ENCODE measurements at places on chromosomes 16 and 17.
A peak's percentile ranks its signal among the peaks of the same experiment; 100 is the strongest.

- peak; percentile 69 for DNase-seq
Measured at GRCh38 chr16:85306071-85306792, 194.0 kb upstream of the CIBAR2 start.

DNA sequence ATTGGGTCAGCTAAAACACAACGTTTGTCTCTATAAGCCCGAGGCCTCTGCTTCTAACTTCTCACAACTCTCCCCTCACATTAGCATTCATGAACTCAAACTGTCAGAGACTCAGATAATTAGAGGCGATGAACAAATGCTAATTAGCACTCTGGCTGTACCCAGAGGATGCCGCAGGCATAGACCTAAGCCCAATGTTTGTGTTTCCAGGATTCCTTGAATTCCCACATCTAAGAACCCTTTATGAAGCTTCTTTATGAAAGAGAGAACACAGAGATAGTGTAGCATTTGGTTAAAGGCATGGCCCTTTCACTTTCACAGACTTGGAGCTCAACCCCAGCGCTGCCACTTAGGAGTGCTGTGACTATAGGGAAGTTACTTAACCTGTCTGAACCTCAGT lies 512.2 kb downstream of the GRIN2A start:
- DNase-seq: no peak

- no peak for DNase-seq
Measured at GRCh38 chr16:55042556-55043432, 112.1 kb downstream of the IRX5 start.

- DNase-seq: no peak
Measured at GRCh38 chr17:34894964-34895363, 66.3 kb downstream of the CCT6B start.

GRCh38 chr16:48197294-48197693 lies 41.5 kb upstream of the ABCC12 start:
- no peak for DNase-seq

GRCh38 chr17:7260651-7261378 lies 1.5 kb downstream of the CLDN7 start:
- peak; percentile 47 for DNase-seq

DNA sequence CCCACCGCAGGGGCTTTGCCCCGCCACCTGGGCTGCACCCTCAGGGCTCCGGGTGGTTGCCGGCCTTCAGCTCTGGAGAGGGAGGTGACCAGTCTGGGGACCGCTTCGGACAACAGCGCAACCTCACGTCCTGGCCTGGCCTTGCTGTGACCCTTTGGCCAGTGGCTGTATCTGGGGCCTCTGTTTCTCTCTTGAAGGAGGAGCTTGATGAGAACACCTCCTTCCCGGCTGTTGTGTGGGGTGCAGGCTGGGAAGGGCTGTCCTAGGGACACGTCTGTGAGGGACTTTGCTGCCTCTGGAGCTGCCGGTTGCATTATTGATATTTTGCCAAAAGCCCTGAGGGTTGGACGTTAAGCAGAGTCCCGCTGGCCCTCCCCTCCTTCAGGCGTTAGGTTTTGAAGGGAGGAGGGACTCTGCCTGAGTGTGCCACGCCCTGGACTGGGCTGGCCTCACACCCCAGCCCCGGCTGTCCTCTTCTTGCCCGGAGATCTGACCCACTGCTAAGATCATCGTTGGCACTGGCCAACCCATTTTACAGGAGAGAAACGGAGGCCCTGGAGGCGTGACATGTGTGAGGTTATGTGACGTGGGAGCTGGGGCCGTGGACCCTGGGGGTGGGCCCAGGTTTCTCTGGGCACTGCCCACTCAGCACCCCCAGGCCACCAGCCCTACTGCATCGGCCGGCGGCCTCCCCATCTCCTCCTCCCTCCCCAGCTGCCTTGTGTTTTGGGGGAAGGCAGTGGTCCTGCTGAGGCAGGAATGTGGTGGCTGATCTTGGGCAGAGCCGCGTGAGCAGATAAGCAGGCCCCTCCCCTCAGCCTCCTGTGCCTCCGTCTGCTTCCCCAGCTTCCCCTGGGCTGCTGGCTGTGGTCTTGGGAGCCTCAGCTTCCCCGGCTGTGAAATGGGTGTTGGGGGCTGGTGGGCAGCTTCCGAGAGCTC lies 8.5 kb downstream of the ZFPM1 start:
- DNase-seq: no peak

DNA sequence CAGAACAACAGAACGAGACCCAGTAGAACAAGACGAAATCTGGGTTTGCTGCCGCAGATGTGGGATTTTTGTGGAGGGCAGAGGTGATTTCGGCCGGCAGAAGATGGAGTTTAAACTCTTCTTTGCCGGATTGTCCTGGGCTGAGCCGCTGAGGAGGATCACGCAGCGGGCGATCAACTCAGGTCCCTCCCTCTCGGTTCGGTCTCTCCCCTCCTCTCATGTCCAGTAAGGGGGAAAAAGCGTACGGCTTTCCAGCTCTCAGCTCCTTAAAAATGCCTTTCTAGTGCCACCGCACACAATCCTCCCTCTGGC lies 2.5 kb downstream of the PHF12 start:
- peak; percentile 71 for DNase-seq

DNA sequence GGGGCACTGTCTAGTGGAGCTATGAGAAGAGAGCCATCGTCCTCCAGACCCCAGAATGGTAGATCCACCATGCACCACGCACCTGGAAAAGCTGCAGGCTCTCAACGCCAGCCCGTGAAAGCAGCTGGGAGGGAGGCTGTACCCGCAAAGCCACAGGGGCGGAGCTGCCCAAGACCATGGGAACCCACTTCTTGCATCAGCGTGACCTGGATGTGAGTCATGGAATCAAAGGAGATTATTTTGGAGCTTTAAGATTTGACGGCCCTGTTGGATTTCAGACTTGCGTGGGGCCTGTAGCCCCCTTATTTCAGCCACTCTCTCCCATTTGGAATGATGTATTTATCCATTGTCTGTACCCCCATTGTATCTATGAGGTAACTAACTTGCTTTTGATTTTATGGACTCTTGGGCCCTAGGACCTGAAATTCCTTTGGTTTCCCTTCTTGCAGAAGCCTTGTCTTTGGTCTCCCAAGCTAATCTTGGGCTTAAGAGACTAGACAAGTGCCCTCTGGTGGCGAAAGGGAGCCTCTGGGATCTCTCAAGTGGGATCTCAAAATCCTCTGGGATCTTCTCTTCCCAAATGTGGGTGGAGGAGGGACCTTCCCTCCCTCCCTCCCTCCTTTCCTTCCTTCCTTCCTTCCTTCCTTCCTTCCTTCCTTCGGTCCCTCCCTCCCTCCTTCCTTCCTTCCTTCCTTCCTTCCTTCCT lies 58.2 kb upstream of the HAPSTR1 start:
- peak; percentile 88 for DNase-seq

DNA sequence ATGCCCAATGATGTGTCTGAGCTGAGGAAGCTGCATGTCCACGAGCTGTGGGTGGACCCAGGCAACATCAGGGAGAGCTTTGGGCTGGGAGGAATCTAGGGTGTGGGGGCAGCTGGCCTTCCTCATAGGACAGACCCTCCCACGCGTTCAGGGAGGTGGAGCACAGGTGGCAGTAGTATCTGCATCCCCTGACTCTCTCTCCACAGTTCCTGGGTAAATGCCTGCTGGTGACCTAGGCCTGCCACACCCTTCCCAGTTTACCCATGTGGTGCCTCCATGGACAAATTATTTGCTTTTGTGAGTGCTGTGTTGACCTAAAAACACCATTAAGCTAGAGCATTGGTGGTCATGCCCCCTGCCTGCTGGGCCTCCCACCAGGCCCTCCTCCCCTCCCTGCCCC lies 3.2 kb downstream of the HBM start:
- no peak for DNase-seq

DNA sequence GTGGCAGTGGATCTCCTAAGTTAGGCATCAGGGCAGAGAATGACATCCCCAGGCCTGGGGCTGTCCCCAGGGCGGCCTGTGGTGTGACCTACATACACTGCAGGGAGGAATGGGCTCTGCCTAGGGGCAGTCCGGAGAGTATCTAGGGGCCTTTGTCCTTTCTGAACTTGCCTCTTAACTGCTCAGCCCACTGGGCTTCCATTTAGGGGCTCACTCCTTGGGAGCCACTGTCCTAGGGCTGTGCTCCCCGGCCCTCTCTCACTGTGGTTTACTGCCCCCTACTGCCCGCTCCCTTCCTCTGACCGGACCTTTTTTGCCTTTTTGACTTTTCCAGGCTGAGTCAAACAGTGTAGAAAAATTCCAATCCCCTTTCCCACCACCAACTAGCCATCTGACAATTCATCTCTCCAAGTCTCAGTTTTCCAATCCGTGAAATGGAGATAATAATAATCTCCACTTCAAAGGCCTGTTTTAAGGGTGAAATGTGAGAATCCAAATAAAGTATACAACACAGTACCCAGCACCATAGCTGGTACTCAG lies 66.8 kb downstream of the DNAH3 start:
- DNase-seq: peak; percentile 77

GRCh38 chr17:10072556-10073425 lies 125.6 kb downstream of the GAS7 start:
- DNase-seq: no peak

DNA sequence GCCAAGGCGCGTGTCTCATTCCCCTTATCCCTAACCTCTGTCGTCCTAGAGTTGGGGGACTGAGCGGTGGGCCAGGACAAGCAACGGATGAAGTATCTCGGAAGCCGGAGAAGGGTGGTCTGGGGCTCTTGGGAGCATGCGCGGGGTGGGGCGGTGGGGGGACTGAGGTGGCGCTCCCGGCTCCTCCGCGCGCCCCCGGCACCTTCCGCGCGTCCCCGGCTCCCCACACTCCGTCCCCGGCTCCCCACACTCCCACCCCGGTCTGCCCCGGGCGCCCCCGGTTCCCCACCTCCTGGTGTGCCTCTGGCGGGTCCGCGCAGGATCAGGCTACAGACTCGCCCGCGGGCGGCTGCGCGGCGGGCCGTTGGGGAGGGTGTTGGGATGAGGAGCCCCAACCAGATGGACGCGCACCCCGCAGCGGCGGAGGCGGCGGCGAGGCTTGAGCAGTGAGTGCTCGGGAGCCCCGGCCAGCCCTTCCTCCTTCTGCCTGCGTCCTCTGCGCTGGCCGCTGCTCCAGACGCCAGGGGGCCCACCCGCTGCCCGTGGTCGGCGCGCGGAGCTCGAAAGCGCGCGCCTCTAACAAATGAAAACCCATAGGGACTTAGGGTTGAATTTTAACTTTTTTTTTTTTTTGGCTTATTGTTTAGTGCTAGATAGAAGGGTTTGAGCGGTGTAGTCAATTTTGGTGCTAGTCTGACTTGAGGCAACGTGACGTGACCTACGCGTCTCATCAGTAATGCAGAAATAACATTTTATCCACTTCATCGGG lies 5.6 kb upstream of the CRYM start:
- DNase-seq: peak; percentile 58

DNA sequence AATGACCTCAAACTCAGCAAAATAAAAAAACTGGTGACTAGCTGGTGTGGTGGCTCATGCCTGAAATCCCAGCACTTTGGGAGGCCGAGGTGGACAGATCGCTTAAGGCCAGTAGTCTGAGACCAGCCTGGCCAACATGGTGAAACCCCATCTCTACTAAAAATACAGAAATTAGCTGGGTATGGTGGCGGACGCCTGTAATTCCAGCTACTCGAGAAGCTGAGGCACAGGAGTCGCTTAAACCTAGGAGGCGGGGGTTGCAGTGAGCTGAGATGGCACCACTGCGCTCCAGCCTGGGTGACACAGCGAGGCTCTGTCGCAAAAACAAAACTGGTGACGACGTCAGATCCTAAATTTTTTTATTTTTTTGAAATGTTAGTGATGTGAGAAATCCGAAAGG lies 82.6 kb upstream of the TOB1 start:
- no peak for DNase-seq

DNA sequence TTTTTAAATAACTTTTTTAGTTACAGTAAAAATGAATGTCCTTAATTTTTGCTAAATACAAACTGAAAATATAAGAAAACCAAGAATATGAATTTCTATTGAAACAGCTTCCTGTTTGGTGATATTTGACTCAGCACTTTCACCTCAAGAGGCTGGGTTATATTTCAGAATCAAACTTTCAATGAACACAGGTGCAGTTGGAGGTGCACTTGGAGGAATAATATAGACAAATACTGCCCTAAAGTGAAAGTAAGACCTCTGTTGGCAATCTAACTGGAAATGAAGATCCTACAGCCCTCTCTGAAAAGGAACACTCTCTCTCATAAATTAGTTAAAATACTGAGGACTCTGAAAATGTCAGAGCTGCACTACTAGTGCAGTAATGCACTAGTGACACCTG lies 106.2 kb downstream of the BRIP1 start:
- DNase-seq: no peak

DNA sequence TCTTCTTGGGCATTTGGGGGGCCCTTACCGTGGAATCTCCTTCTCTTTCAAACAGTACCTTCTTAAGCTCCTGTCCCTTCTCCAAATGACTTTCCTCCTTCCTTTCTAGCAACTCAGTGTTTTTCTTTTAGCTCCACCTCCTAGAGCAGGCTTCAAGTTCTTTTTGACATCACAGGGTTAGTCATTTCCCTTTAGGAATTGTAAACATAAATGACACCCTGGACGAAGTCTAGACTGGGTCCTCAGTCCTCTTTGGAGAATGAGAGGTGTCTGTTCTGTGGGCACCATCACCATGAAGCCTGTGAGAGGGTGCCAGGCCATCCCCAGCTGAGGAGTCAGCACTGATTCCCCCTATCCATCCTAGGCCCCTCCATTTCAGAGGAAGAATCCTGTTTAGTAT lies 94.7 kb downstream of the SALL1 start:
- DNase-seq: no peak

DNA sequence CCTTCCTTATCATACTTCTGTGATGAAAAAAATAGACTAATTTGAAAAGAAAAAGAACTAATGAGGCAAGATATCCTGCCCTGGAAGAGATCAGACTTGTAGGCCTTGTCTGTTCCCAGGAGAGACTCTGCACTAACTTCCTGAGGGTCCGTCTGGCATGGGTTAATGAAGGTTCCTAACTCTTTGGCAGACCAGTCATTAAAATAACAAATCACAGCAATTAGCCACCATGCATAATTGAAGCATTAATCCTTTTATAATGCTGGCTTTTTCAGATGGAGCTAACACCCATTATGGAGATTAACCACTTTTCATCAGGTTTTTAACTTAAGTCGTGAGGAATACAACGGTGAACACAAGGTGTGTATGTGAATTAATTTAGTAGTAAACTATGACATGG lies 10.4 kb upstream of the KRT10 start:
- DNase-seq: peak; percentile 34

- DNase-seq: no peak
Measured at GRCh38 chr16:89319886-89320781, 102.6 kb downstream of the ZNF778 start.
